Stimulated activated CD8-positive, alpha-beta memory T cell treated with anti-CD3 and anti-CD28 coated beads, Interleukin-7, amount 100 ng/mL, for 1 hour (primary cell): ENCODE measurements at places on chromosomes 2 and 18.

GRCh38 chr2:172442072-172442895 lies 14.9 kb downstream of the ITGA6 start:
- DNase-seq, result peak; percentile 29

- DNase-seq, result no peak
Measured at GRCh38 chr18:26642440-26643348, 94.3 kb upstream of the KCTD1 start.

DNA sequence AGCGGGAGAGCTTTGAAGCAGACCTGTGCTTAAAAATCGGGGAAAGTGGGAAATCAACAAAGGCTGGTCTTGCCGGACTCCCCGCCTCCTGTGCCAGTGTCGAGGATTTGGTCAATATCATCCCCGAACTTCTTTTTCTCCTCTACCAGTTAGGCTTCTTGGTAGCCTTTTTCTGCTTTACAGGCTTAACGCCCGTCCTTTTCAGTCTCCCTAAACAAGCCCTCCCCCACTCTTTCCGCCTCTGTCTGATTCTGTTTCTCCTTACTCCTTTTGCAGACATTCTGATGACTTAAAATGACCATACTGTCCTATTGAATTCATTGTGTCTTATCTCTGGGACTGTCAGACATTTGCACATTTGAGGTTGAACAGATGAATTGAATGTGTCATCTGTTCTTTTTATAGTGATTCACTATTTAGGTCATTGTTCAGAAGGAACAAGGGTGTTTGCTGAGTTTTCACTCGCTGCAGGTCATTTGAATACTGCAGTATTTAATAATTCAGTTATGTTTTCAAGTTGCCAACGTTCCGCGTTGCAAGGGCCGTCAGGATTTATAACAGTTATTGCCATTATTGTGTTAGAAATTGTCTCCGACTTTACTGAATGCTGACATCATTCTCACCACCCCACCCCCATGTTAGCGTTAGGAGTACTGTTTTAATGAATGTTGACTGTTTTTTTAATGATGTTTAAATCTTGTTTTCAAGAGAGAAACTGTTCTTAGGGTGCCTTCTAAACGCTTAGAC lies 1.1 kb downstream of the ITGAV start:
- DNase-seq, result no peak

GRCh38 chr2:159728629-159729028 lies 16.3 kb downstream of the MARCHF7 start:
- DNase-seq, result no peak

DNA sequence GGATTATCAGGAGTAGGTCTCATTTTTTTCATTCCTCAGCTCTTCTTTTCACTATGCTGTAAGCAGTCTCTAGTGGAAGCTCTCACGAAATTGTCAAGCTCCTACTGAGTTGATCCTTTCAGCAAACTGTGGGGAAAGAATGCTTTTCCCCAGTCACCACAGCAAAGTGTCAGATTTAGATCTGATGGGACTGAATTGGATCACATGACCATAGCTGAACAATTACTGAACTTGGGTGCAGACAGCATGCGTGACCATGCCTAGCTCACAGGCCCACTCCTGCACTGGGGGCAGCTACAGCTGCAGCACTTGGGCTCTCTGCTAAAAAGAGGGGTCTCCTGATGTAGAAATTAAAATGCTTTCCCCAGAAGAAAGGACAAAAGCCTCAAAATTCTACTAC lies 3.1 kb downstream of the ARHGAP15 start:
- no peak for DNase-seq

DNA sequence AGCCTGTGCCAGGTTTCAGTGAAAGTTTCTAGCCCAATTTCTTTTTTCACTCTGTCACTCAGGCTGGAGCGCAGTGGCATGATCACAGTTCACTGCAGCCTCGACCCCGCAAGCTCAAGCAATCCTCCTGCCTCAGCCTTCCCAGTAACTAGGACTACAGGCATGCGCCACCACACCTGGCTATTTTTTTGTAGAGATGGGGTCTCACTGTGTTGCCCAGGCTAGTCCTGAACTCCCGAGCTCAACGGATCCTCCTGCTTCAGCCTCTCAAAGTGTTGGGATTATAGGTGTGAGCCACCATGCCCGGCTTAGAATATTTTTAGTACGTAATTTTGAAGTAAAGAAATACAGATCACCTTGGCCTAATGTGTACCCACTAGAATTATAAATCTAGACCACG lies 87.1 kb downstream of the GORASP2 start:
- no peak for DNase-seq

- DNase-seq, result no peak
Measured at GRCh38 chr2:86000131-86000937, 105.4 kb downstream of the POLR1A start.

DNA sequence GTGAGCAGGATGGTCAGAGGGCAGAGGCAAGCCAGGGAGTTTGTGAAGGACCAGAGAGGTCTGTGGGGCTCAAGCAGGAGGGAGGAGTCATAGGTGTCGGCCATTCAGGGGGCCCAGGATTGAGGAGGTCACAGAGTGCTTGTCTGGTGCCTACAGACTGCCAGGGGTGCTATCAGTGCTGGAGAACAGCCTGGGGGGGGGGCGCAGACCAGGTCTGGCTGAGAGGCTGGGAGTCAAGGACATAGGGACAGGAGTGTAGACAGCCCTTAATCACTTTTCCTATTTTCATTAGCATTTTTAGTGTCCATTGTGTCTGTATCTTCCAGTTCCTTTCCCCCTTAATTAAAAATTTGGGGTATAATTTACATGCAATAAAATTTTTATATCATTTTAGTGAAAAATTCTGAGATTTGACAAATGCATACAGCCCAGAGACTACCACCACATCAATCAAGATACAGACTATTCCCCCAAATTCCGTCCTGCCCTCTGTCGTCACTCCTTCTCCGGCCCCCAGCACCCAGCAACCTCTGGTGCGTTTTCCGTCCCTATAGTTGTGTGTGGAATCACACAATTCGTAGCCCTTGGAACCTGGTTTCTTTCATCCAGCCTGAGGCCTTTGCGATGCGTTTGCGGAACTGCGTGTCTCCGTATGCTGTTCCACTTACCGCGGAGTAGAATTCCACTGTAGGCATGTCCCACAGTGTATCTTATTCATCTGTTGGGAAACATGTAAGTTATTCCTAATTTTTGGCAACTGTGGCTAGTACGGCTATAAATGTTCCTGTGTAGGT lies 6.2 kb downstream of the ZAP70 start:
- DNase-seq, result no peak

- no peak for DNase-seq
Measured at GRCh38 chr2:159032146-159032545, 63.7 kb downstream of the TANC1 start.

DNA sequence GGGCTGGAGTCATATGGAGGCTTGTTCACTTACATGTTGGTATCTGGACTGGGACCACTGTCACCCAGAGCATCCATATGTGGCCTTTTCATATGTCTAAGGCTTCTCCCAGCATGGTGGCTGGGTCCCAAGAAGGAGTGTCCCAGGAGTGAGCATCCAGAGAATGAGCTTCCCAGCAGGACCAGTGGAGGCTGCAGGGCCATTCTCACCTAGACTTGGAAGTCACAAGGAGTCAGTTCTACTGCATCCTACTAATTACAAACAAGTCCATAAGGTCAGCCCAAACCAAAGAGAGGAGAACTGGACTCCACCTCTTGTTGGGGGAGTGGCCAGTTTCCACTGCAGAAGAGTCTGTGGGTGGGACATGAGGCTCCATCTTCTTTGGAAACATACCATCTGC lies 5.1 kb upstream of the TEX51 start:
- DNase-seq, result no peak

GRCh38 chr18:11811009-11811408 lies 40.2 kb upstream of the CHMP1B start:
- DNase-seq, result no peak

DNA sequence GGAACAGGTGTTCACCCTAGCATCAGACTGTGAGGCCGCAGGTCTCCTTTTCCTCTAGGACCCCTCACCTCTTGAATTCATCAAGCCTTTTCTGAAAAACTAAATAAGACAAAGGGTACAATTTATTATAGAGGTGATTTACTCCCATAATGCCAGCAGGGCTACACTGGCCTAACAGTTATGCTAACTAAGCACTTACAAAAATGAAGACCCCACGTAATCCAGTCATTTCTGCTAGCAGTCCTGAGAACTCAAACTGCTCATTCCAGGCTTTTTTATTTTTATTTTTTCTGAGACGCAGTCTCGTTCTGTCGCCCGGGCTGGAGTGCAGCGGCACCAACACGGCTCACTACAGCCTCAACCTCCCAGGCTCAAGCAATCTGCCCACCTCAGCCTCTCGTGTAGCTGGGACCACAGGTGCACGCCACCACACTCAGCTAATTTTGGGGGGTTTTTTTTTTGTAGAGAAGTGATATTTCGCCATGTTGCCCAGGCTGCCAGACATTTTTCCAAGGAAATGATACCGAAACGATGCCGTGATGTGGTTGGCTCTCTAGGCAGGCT lies 14.2 kb downstream of the CAPG start:
- DNase-seq, result no peak

- DNase-seq, result no peak
Measured at GRCh38 chr2:66890166-66890742, 455.3 kb downstream of the MEIS1 start.

GRCh38 chr2:13227578-13227977 lies 510.8 kb downstream of the TRIB2 start:
- no peak for DNase-seq

DNA sequence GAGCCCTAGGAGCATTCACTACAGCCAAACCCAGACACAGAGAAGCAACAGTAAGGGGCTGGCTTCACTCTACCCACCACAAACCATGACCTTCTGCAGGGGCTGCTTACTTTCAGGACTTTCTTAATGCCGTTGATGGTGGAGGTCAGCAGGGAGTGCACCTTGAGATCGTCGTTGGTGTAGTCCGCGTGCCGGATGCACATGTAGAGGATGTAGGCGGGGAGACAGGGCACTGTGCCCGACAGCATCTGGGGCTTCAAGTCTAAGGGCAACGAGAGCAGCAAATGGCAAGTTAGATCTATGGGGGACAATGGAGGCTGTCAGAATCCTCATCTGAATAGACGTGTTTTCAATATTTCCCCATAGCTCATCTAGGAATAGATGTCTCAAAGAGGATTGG lies 29.8 kb upstream of the ACAA2 start:
- DNase-seq, result no peak

- no peak for DNase-seq
Measured at GRCh38 chr2:213678437-213679218, 394.4 kb downstream of the SPAG16 start.
